ENCODE measurements at places on chromosomes 1 and 21.

DNA sequence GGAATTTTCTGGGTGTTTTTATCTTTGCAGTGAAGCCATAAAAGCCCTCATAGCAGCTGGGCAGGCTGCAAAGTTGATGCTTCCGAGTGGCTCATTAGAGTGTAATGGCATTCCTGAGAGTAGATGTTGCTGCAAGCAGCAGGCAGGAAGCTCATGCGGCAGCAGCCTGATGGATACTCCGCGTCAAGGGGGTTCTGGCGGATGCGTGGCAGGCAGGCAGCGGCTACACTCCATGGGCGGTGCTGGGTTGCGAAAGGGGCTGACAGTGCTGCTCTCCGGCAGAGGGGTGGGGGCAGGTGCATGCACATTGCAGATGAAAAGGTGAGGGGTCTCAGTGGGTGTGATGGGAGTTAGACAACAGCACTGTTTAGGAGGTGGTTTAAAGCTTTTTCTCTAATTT is 93.2 kb upstream of the AJAP1 start:
- no peak for DNase-seq

DNA sequence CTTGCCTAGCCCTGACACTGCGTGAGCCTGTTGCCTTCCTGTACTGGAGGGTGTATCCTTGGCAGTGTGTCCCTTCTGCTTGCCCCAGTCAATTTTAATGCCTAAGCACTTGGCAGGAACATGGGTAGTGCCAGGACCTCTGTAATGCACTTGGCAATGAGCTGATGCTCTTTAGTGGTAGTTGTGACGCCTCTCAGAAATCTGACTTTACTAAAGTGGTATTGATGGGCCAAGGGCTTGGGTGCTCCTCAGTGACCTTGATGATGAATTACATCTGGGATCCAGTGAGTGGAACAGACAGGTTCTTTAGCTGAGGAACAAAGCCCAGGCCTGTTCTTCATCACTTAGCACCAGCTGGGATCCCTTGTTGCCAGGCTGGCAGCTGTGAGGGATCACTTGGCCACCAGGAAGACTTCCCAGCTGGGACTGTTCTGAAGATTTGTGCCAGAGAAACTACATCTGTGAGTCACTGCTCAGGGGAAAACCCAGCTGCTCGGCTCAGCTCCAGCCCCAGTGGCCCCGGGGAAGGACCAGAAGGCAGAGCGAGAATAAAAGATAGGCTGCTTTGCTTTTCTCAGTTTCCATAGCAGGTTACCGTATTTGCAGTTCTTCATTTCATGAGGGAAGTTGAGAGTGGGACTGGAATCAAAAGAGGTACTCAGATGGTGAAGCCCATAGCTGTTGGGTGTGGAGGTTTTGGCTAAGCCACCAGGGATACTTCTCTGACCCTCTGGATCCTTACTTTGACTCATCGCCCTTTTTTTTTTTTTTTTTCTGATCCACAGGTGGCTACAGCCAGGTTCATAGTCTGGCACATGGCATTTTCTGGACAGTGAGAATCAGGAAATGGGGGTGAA is 28.5 kb upstream of the KCNA2 start:
- DNase-seq = no peak

DNA sequence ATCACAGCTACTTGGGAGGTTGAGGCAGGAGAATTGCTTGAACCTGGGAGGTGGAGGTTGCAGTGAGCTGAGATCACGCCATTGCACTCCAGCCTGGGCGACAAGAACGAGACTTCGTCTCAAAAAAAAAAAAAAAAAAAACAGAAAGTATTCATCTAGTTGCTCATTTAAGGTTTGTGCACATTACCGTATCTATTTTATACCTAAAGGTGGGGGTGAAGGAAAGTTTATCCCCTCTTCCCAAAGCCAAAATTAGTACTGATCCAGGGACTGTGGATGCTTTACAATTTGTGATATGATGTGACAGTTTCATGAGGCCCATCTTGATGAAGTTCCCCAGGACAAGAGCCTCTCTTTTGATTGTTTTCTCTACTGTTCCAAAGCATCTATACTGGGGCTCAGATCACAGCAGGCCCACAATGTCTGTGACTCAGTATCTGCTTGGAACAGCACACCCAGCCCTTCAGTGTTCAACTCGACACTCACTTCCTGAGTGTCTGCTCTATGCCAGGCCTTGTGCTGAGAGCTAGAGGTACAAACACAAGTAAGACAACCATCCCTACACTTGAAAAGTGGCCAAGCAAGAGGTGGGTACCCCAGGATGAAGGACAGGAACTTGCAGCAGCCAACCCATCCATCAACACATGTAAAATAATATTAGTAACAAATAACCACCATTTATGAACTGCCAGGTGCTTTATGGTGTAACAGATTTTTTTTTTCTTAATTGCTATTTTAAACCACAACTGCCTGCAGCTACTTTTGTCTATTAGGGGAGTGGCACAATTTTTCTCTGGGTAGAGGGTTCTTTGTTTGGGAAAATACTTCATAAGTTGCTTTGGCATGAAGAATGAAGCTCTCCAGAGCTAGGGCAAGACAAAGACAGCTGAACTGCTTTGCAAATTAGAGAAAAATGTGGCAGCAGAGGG is 29.0 kb upstream of the KHDRBS1 start:
- DNase-seq = no peak

GRCh38 chr21:21247424-21247823 is 249.2 kb downstream of the NCAM2 start:
- no peak for DNase-seq

DNA sequence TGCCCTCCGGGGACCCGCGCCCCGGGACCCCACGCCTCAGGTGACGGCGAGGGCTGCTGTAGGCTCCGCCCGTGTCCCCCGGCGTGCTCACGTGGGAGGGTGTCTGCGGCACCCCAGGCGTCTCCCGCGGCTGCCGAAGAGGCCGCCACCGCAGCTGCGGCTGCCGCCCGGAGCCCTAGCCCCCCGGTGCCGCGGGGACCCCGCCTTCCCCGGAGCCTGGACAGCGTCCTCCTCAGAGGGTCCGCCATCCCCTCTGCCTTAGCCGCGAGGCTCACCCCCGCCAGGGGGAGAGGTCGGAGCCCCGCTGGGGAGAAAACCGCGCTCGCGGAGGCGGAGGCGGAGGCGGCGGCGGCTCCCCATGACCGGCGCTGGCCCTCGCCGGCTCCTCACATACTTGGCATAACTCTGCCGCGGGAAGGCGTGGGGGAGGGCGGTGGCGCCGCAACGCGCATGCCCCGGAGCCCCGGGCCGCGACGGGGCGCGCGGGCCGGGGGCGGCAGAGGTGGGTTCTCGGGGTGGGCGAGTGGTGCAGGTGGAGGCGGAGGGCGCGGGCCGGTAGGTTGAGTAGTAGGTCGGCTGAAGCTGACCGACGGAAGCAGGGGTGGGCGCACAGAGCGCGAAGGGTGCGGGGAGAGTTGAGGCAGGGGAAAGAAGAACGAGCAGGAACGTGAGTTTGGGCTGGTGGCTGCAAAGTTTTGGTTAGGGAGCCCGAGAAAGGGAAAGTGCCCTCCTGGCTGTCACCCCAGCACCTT is 700 bp upstream of the SYDE2 start:
- no peak for DNase-seq

DNA sequence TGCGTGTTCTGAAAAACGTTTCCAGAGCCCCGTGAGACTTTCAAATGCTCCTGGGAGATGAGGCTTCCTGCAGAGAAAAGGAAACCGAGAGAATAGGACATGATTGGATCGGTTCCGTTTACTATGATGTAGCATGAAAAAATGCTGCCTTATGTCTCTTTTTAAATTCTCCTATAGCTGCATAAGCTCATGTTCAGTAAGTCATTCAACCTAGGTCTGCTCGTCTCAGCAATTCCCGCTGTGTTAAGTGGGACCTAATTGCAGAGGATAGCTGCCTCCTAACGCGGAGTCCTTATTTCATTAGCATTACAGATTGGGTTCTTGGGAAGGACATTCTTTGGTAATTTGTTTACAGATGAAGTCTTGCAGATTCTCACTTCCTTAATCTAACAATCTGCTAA is 165.3 kb downstream of the GALNT2 start:
- DNase-seq = no peak

DNA sequence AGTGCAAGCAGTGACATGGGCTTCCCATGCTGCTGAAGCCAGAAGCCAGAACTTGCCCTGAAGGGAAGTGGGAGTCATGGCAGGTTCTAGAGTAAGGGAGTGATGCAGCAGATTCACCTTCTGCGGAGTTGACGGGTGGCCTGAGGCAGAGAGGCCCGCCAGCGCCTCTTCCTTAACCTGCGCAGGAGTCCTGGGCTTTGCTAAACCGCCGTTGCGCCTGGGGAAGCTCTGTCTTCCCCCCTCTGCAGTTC is 67.3 kb downstream of the OBSCN start:
- DNase-seq = no peak
